ENCODE measurements at places on chromosomes 13 and 19. TPM values are rescaled to one million over a fixed set of nuclear protein-coding genes. Genes with fewer than 3 reads are reported as not detected.
A peak's percentile ranks its signal among the peaks of the same experiment; 100 is the strongest.

DNA sequence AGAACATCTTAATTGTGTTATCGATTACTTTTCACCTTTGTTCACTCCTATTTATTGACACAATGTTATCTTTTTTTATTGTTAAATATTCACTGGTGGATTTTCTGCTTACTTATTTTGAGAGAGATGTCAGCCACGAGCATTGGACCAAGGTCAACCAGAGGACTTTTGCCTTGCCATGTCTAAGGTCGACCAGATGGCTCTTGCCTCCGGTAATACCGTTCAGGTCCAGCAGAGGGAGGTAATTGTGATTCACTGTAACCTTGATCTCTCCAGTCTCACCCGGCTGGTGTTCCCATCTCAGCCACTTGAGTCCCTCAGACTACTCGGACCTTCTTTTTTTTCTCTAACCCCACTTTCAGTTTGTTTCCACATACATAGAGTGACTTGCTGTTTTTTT, 1438.1 kb downstream of the UQCRFS1 start:
- DNase-seq: no peak

- DNase-seq: no peak
Measured at GRCh38 chr13:59568306-59568705, 595.4 kb downstream of the DIAPH3 start.

- DNase-seq: no peak
Measured at GRCh38 chr13:35566340-35566739, 89.9 kb upstream of the MAB21L1 start.

- DNase-seq: no peak
Measured at GRCh38 chr19:32824916-32825608, 44.5 kb downstream of the SLC7A9 start.

- DNase-seq: no peak
Measured at GRCh38 chr13:22449251-22449650, 731.5 kb upstream of the SGCG start.

DNA sequence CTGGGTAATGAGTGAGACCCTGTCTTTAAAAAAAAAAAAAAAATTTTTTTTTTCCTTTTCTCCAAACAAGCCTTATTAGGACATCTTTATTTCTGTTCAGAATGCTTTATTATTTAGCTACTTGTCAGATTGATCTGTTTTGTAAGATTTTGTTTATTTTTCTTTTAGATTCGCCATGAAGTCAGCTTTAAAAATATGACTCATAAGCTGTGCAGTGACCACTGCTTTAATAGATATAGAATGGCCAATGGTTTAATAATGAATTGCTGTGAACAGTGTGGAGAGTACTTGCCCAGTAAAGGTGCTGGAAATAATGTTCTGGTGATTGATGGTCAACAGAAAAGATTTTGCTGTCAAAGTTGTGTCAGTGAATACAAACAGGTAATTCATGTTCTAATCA, 47.7 kb downstream of the ZMYM2 start:
- no peak for DNase-seq

- DNase-seq: no peak
Measured at GRCh38 chr13:23983671-23984070, 86.4 kb upstream of the C1QTNF9B start.

- DNase-seq: no peak
Measured at GRCh38 chr19:2732157-2732725, 7.6 kb downstream of the SLC39A3 start.

DNA sequence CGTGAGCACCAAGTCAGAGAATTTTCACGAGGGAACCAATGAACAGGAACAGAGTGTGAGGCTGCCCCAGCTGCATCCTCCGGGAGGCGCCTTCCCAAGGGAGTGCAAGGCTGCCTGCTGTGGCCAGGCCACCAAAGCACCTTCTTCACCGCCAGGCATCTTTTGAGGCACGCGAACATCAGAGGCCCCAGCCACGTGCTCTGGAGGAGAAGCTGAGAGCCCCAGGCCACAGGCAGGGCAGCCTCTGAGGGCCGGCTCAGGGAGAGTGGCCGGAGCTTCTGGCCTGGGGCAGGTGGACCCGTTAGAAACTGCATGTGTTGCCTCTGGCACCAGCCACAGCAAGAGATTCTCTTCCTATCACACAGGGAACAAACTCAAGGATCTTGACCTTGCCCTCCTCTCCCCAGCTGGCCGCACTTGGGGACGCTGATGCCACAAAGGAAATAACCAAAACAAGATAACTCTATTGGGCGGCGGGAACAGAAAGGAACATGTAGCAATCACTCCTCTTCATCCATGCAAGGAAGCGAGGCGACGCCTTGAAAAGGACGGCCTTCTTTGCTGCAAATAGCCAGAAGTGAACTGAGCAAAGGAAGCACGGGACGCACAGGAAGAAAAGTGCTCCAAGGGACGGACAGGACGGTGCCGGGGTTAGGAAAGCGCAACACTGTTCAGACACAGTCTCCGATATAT, 19.9 kb downstream of the GAS6 start:
- DNase-seq: no peak

- no peak for DNase-seq
Measured at GRCh38 chr13:76474356-76474755, 411.8 kb downstream of the KCTD12 start.

GRCh38 chr13:60260440-60260839, 96.7 kb upstream of the DIAPH3 start:
- DNase-seq: no peak

- no peak for DNase-seq
Measured at GRCh38 chr19:35760711-35761349, 2.9 kb downstream of the PROSER3 start.

- no peak for DNase-seq
Measured at GRCh38 chr19:13959141-13959961, 7.0 kb downstream of the DCAF15 start.

DNA sequence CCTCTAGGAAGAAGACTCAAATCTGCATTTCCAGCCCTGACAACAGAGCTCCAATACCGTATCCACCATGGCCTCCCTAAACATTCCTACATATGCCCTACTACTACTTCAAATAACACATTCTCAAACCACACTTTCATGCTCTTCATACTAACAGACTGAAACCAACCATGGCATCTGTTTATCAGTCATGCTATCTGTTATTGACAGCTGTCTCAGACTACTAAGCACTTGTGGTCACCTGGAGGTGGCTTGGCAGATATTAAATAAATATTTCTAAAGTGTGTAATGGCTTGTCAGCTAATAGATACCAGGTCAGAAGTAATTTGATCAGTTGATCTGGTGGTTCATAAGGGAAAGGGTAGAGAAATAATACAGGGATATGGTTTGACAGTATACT, 489.1 kb downstream of the DIAPH3 start:
- DNase-seq: no peak

- DNase-seq: no peak
Measured at GRCh38 chr19:36417752-36418286, 625 bp downstream of the ZFP82 start.

DNA sequence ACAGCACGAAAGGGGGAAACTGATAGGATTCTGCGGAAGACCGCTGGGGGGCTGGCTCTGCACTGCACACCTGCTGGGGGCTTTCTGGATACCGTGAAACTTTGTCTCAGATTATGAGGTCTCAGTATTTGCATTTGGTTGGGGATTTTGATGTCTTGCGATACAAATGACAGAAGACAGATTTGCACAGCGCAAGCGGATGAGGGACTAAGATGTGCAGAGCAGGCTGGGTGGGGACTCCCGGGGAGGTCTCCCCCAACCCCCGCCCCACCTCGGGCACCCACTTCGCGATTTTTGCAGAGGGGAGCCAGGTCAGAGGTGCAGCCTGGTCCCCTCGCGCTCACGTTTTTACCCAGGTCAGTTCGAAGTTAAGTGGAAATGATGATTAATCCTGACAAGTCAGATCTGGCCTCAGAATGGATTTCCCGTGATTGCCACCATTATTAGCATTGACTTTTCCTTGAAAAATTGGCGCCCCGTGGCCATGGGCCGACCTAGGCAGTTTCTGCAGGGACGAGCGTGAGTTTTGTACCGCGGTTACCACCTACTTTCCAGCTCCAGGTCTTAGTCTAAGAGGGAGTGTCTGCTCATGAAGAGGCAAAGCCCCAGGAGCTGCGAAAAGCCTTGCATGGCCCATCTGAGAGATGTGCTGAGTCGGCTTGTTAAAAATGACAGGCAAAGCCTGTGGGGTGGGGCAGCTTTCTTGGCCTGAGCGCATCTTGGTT, 1.3 kb upstream of the GJB2 start:
- no peak for DNase-seq

DNA sequence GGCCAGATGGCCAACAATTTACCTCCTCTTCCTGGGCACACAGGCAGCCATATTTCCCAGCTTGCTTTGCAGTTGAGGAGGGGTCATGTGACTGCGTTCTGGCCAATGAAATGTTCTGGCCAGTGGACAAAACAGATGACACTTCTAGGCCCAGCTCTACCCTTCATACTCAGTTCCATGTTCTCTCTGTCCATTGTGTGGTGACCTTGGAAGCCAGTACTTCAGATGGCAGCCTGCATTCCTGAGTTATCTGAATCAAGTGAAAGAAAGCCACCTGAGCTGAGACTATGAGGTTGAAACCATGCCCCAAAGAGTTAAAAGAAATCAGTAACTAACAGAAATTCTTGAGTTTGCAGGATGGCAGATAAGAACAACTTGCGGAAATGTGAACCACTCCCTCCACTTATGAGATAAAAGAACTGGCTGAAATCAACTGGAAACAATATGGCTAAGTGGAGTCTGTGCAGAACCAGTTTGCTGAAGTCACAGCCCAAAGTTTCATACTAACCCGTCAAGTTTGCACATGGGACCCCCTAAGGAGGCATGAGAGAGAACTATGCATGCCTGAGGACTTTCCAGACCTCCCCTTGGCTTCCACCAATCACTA, 8.1 kb downstream of the FAM187B start:
- no peak for DNase-seq

DNA sequence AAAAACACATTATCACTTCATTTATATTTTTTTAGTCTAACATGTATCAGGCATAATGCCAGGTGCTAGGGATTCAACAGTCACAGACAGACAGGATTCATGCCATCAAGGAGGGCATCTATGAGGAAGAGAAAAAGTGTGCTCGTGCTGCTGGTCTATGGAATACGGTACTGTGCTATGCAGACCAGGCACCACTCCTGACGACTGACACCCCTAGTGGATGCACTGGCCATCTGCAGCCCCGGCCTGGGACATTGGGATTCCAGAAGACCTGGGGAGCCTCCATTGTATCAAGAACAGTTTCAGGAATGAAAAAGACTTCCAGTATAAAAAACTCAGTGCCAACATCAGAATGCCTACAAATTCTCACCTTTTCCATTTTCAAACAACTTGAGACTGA, 94.0 kb downstream of the KLF12 start:
- no peak for DNase-seq

GRCh38 chr13:26037302-26037701, 14.5 kb downstream of the SHISA2 start:
- no peak for DNase-seq

GRCh38 chr13:112132619-112133018, 65.7 kb downstream of the SOX1 start:
- DNase-seq: no peak

GRCh38 chr19:10018263-10018662, 5.0 kb downstream of the RDH8 start:
- no peak for DNase-seq

GRCh38 chr13:35530147-35530546, 53.7 kb upstream of the MAB21L1 start:
- no peak for DNase-seq

DNA sequence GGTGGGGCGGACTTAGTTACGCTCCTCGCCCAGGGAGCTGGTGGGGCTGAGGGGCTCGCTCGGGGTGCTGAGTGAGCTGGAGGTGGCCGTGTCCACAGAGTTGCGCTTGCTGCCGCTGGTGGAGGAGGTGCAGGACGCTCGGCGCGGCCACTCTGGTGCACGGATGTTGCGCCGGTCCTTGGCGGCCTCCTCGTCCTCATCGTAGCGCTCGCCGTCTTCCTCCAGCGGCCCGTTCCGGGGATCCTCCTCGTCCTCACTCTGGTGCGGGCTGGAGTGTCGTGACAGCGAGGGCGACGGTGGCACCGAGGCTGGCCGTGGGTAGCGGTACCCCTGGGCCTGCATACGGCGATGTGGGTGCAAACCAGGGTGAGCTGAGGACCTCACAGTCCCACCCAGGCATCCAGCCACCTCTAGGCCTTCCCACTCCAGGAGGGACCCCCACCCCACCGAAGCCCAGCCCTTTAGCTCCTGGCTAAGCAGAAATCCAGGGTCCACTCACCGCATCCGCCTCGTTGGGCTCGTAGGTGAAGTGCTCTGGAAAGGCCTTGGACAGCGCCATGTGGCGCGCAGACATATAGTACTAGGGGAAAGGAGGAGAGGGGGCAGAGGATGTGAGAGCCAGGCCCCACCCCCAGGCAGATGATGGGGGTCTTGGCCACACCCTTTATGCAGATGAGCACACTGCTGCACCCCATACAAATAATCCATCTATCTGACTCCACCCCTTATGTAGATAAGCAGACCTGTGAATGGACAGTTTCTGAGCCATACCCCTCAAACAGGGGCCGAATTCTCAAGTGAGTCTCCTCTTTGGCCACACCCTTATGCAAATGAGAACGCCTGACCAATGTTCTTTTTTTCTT, 4.4 kb downstream of the FTL start:
- DNase-seq: no peak

- DNase-seq: peak; percentile 63
Measured at GRCh38 chr19:45882652-45883585, 3.0 kb downstream of the IRF2BP1 start.

DNA sequence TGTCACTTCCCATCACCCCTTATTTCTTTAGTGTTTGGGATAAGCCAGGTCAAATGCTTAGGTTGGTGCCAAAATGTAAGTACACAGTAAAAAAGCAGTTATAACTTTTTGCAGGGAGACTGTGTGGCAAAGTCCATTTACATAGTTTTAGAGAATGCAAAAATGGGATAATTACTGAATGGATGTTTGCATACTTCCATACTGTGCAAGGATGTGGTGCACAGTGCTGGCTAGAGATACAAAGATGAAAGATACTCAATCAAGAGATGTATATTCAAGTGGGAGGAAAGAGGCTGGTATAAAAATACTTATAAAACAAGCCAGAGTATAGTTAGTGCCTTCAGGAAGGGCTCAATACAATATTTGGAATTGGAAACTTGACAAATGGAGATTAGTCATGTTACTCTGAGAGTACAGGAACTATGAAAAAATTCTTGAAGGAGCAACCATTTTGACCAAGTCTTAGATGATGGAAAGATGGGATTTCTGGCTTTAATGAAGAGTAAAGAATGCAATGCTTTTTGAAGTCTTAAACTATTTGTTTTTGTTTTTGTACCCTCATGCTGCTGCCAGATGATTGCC, 8.0 kb downstream of the PDS5B start:
- DNase-seq: no peak

NLRP4 gene
- total RNA-seq: not detected

ERICH4 gene
- not detected for total RNA-seq

SEMA6B gene
- 107 TPM for total RNA-seq

TMEM145 gene
- total RNA-seq: not detected

PBX4 gene
- total RNA-seq: 0.07 TPM

EXOC3L2 gene
- 1.6 TPM for total RNA-seq

OR7A5 gene
- total RNA-seq: not detected

ZNF888 gene
- 9.1 TPM for total RNA-seq

CFAP97D2 gene
- total RNA-seq: not detected

PSG3 gene
- not detected for total RNA-seq

LHB gene
- 0.26 TPM for total RNA-seq

NXNL1 gene
- total RNA-seq: not detected
